Breast epithelium (tissue), 4 donors: ENCODE measurements at places on chromosomes 3 and 15. TPM values are rescaled to one million over a fixed set of nuclear protein-coding genes. Genes with fewer than 3 reads are reported as not detected.
A peak's percentile ranks its signal among the peaks of the same experiment; 100 is the strongest.

DNA sequence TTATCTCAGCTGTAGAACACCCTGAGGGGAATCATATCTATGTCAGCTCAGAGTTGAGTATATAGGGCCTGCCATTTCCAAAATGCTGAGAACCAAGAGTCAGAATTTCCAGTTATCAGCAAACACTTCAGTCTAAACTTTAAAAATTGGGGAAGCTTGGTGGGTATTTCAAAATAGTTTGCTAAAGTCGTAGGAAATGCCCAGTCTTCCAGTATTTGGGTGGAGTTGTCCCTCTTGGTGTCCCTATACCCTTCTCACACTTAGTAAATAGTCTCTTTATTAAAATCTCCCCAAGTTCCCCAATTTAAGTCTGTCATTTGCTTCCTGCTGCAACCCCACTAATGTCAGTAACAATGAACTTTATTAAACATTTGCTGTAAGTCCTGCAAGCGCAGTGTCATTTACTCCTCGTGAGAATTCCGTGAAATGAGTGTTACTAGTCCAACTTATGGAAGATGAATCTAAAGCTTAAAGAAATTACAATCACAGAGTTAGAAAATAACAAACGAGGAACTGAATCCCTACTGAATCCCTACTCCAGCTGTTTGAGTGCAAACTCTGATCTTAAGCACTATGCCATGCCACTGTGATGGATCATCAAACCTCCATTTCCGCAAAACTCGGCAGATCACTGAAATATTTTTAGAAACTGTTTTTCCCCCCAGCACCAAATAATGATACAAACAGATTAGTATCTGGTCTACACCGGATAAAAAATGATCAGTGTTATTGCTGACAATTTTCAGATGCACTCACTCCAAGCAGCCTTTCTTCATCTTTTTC is 341.7 kb upstream of the PROK2 start:
- H3K4me1 ChIP-seq, result no peaks in the 10 kb centered on the region
- H3K36me3 ChIP-seq, result no peaks in the 10 kb centered on the region
- no peak overlapping the region for H3K27ac ChIP-seq

DNA sequence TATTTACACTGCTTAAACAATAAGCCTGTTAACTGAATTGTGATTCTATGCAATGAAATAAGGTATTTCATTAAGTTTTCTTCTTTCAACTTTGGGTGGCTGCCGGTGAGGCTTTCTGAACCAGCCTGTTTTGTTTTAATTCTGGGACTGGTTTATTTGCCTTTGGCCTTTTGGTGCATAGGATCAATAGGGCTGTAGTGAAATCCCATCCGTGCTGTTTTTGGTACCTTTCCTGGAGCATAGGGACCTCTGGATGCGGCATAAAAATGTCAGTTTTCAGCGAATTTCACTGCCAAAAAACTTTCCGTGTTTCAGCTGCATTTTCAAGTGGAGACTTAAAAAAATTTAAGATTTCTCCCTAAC is 514 bp downstream of the PLS1 start:
- H3K27me3 ChIP-seq, result no peaks in the 10 kb centered on the region
- no peaks in the 10 kb centered on the region for H3K4me1 ChIP-seq
- no peak for DNase-seq
- peak overlapping the region; percentile 87 for H3K27ac ChIP-seq
- H3K4me3 ChIP-seq, result peak overlapping the region; percentile 88

GRCh38 chr3:188421151-188421821 is 267.3 kb downstream of the LPP start:
- no peaks in the 10 kb centered on the region for H3K27me3 ChIP-seq
- no peaks in the 10 kb centered on the region for H3K36me3 ChIP-seq
- H3K4me3 ChIP-seq, result no peak overlapping the region
- H3K27ac ChIP-seq, result peak overlapping the region; percentile 23
- no peak for DNase-seq

- H3K27ac ChIP-seq, result no peak overlapping the region
- no peaks in the 10 kb centered on the region for H3K27me3 ChIP-seq
- H3K4me3 ChIP-seq, result no peak overlapping the region
- no peak for DNase-seq
These were observed 127.6 kb upstream of the ACP3 start for GRCh38 chr3:132189601-132190000.

DNA sequence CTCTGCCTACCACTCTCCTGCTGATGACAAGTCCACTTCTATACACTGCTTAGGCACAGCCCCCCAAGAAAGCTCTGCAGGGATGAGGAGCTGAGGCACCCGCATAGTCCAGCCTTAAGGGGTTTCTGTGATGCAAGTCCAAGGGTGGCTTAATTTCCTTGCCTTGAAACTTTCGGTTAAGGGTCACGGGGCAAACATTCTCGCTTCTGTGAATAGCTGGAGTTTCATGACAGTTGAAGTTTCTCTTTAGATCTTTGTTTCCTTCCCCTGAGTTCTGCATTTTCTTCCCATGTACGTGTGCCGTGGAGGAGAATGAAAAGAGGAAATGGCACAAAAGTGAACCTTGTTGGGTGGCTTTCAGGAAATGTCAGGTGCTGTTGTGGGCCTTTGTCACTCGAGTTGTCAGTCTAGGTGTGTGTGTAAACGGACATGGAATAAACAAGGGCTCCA is 7.0 kb downstream of the GPR160 start:
- H3K27ac ChIP-seq, result peak overlapping the region; percentile 64
- H3K36me3 ChIP-seq, result no peaks in the 10 kb centered on the region
- H3K4me3 ChIP-seq, result no peak overlapping the region
- DNase-seq, result no peak

DNA sequence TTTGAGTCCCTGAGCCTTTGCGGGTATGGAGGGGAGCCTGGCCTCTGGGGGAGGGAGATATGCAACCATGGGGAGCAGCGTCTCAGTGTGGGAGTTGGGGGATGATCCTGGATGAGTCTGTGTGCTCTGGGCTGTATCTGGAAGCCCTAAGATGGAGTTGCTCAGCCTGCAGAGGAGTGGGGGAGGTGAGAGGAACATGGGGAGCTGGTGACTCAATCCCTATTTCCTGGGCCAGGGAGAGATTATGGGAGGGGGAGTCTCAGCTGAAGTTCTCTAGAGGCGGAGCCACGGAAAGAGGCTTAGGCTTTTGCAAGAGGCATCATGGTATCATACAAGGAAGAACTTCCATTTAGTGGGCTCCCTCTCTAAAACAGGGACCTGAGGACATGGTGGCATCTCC is 59.5 kb upstream of the TMEM115 start:
- no peaks in the 10 kb centered on the region for H3K4me1 ChIP-seq
- no peak overlapping the region for H3K27ac ChIP-seq
- H3K36me3 ChIP-seq, result no peaks in the 10 kb centered on the region
- H3K4me3 ChIP-seq, result no peak overlapping the region
- no peaks in the 10 kb centered on the region for H3K27me3 ChIP-seq
- DNase-seq, result no peak

GOLGA8G gene
- total RNA-seq, result not detected

CCR9 gene
- total RNA-seq, result not detected

CAMP gene
- total RNA-seq, result 2.9 TPM
